ENCODE measurements at places on chromosomes 6 and 20. TPM values are rescaled to one million over a fixed set of nuclear protein-coding genes. Genes with fewer than 3 reads are reported as not detected.

DNA sequence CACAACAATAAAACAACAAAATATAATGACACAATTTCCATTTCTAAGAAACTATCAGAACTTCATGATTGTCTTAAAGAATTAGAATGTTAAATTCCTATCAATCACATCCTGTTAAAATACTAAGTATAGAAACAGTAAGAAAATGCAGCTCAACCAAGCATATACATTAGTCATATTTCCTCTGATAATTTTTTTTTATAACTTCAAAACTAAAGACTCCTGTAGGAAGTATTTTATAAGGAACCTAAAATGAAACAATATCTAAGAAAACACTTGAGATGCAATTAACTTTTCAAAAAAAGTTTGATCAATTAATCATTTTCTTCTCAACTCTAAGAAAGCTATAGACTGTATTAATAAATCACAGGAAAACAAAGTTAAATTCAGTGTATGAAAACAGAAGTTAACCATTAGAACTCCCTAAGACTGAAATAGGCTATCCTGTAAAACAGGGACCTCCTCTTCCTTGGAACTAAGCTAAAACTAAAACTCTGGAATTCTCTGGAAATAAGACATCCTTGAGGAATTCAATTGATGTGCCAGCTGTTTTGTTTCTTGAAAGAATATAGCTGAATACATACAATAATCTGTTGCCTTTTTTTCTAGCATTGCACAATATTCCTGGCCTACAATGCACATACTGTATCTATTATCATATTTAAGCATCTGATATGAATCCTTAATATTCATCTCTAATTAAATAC, 19.8 kb downstream of the FKBP5 start:
- no peaks in the 10 kb centered on the region for H3K27me3 ChIP-seq
- H3K4me1 ChIP-seq = peaks cover 32% of the 10 kb centered on the region
- H3K36me3 ChIP-seq = no peaks in the 10 kb centered on the region
- H3K4me3 ChIP-seq = peak overlapping the region; percentile 26

DNA sequence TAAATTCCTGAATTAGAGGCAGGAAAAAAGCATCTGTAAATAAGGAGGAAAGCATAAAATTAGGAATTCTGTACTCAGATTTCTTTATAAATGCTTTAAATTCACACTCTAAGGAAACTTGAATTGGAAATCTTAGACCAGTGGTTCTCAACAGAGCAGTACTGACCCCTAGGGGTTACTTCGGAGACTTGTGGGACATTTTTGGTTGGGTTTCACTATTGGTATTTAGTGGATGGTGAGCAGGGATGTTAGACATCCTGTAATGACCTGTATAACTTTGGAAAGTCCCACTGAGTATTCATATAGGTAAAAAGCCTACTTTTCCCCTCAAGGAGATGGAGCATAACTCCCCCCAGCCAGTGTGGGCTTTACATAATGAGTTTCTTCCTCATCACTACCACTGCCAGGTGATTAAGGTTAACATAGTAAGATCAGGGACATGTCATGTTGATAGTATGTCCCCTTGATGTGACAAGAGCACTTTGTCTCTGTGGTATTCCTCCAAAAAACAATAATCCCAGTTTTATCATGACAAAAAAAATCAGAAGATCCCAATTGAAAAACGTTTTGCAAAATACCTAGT, 31.0 kb downstream of the GLO1 start:
- DNase-seq = peak; percentile 63
- H3K27me3 ChIP-seq = no peaks in the 10 kb centered on the region
- peaks cover 17% of the 10 kb centered on the region for H3K36me3 ChIP-seq
- H3K4me3 ChIP-seq = no peak overlapping the region

GRCh38 chr6:105898286-105898685, 187.8 kb upstream of the PRDM1 start:
- no peaks in the 10 kb centered on the region for H3K4me1 ChIP-seq
- no peaks in the 10 kb centered on the region for H3K36me3 ChIP-seq
- no peak overlapping the region for H3K27ac ChIP-seq
- no peak overlapping the region for H3K4me3 ChIP-seq

DNA sequence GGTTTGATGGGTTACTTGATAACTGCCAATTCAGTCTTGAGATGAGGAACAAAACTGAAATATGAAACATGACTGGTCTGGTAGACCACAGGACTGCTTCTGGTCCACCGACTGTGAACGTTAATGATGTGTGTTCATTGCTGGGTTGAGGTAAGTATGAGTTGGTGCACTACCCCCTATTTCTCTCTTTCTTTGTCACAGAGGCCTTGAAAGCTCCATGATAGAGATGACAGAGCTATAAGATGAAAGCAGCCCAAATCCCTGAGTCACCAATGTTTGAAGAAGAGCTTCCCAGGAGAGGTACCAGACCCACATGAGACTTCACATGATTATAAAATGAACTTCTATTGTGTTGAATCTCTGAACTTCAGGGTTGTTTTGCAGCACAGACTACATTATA, 555.5 kb downstream of the PTPRT start:
- DNase-seq = no peak
- no peaks in the 10 kb centered on the region for H3K4me1 ChIP-seq
- H3K36me3 ChIP-seq = no peaks in the 10 kb centered on the region
- H3K4me3 ChIP-seq = no peak overlapping the region

The MOXD1 gene
- not detected for total RNA-seq

DNA sequence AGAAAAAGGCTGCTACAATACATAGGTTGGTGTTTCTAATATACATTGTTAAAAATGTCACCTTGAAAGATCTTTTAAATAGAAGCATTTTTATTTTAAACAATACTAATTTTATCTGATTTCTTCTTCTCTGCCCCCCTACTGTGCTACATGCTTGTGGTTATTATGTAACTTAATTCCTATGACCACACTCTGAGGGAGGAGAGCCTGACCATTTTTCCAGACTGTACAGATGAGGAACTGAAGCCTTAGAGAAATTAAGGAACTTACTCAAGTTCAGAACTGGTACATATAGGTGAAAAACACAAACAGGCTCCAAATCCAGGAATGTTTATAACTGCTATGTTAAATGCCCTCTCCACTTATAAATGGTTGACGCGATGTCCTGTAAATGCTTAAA, 43.4 kb upstream of the ARHGAP18 start:
- H3K27me3 ChIP-seq = no peaks in the 10 kb centered on the region
- peak overlapping the region; percentile 7 for H3K27ac ChIP-seq
- no peaks in the 10 kb centered on the region for H3K36me3 ChIP-seq
- no peak overlapping the region for H3K4me3 ChIP-seq
- peaks cover 52% of the 10 kb centered on the region for H3K4me1 ChIP-seq

GRCh38 chr20:31974296-31974695, 6.3 kb downstream of the XKR7 start:
- DNase-seq = no peak
- H3K27ac ChIP-seq = no peak overlapping the region
- H3K4me1 ChIP-seq = no peaks in the 10 kb centered on the region
- H3K27me3 ChIP-seq = peaks cover 45% of the 10 kb centered on the region
- H3K4me3 ChIP-seq = no peak overlapping the region
- H3K36me3 ChIP-seq = no peaks in the 10 kb centered on the region

- H3K36me3 ChIP-seq = no peaks in the 10 kb centered on the region
- H3K27ac ChIP-seq = no peak overlapping the region
- H3K4me3 ChIP-seq = no peak overlapping the region
- no peak for DNase-seq
Observed at GRCh38 chr20:63268671-63269439, 3.8 kb upstream of the ARFGAP1 start.

- no peaks in the 10 kb centered on the region for H3K36me3 ChIP-seq
- H3K27ac ChIP-seq = no peak overlapping the region
- DNase-seq = no peak
- H3K4me3 ChIP-seq = no peak overlapping the region
- H3K4me1 ChIP-seq = no peaks in the 10 kb centered on the region
Observed at GRCh38 chr20:4780245-4780644, 58.5 kb downstream of the PRND start.

- no peaks in the 10 kb centered on the region for H3K36me3 ChIP-seq
- H3K4me3 ChIP-seq = no peak overlapping the region
- peaks cover 17% of the 10 kb centered on the region for H3K4me1 ChIP-seq
- H3K27ac ChIP-seq = no peak overlapping the region
Observed at GRCh38 chr6:35736253-35736894, 458 bp upstream of the ARMC12 start.

GRCh38 chr6:117494694-117495318, 12.3 kb downstream of the DCBLD1 start:
- H3K36me3 ChIP-seq = no peaks in the 10 kb centered on the region
- no peak overlapping the region for H3K4me3 ChIP-seq
- no peaks in the 10 kb centered on the region for H3K27me3 ChIP-seq
- no peak for DNase-seq

GRCh38 chr20:46799781-46800408, 90.4 kb downstream of the SLC2A10 start:
- H3K27ac ChIP-seq = no peak overlapping the region
- H3K36me3 ChIP-seq = no peaks in the 10 kb centered on the region
- no peak for DNase-seq
- no peaks in the 10 kb centered on the region for H3K4me1 ChIP-seq
- peaks cover 34% of the 10 kb centered on the region for H3K27me3 ChIP-seq
- H3K4me3 ChIP-seq = no peak overlapping the region

The RBPJL gene
- total RNA-seq = not detected

DNA sequence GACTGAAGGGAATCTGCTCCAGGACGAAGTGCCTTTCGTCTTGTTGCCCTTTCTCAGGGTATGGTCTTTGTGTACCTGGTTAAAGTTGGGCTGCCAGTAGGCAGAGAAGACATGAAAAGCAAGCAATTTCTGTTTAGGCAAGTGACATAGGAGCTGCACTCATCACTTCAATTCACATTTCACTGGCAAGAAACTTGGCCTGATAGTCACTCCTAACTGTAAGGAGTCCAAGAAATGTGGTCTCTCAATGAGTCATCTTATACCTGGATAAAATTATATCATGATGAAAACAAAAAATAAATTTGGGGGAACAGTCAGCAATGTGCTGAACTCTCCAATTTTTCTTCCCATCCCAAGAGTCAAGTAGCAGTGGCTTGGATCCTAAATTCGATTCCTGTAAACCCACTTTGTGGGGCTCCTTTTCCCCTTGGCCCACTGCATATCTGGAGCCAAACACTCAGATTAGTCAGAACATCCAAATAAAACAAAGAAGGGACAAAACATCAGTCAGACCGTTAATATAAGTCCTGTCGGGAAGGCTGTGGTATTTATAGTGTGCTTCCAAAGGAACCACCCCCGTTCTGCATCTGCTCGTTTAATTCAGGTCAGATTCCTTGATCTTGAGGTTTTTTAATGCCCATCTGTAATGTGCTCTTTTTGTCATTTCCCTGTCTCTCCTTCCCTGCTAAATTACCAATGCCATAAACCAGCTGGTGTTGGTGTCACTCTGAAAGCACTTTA, 5.0 kb upstream of the GABRR1 start:
- peak; percentile 33 for DNase-seq
- no peaks in the 10 kb centered on the region for H3K27me3 ChIP-seq
- H3K4me1 ChIP-seq = no peaks in the 10 kb centered on the region
- H3K4me3 ChIP-seq = no peak overlapping the region

DNA sequence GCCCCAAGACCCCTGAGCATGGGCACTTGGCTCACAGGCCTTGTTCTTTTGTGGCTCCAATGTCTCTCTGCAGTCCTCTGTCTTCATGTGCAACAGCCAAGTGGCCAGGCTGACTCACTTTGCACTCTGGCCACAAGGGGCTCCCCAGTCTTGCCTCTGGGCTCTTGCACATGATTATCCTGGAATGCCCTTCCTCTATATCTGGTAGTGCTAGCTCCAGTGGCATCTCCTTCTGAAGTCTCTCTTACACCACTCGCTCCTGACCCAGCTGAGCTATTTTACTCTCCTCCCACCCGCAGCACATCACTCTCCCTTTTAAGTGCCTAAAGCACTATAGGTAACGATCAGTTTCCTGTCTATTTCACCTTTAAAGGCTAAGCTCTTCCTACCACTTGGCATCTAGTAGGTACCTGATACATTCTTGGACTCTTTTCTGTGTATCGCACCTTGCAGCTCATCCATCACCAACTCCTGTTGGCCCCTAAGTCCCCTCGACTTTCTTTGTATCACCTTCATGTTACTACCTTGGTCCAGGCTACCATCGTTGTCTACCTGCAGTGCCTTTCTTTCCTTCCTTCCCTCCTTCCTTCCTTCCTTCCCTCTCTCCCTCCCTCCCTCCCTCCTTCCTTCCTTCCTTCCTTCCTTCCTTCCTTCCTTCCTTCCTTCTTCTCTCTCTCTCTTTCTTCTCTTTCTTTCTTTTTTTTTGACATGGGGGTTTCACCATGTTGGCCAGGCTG, 211.9 kb upstream of the RNF24 start:
- H3K27me3 ChIP-seq = no peaks in the 10 kb centered on the region
- no peak overlapping the region for H3K4me3 ChIP-seq
- peaks cover 35% of the 10 kb centered on the region for H3K36me3 ChIP-seq
- H3K4me1 ChIP-seq = peaks cover 72% of the 10 kb centered on the region
- DNase-seq = peak; percentile 74
- peak overlapping the region; percentile 81 for H3K27ac ChIP-seq

DNA sequence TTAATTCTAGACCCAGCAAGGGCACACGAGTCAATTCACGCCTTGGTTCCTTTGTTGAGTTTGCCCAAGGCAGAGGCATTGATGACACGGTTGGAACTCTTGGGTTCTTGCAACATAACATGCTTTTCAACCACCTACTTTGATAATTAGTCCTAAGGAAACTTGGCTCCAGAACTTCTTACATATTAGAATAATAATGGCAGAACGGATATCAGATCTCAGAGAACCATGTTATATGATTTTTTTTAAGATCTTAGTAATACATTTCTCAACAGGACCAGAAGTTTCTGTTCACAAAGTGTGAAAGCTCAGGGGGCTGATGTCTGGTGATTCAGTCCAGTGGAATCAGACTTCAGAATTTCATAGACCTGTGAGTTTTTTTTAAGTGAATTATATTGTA, 19.2 kb downstream of the SPTLC3 start:
- H3K4me1 ChIP-seq = peaks cover 5% of the 10 kb centered on the region
- no peaks in the 10 kb centered on the region for H3K36me3 ChIP-seq
- no peak overlapping the region for H3K27ac ChIP-seq
- DNase-seq = peak; percentile 7
- H3K4me3 ChIP-seq = no peak overlapping the region

The CALHM5 gene
- 0.26 TPM for total RNA-seq

GRCh38 chr6:146581968-146582367, 16.8 kb upstream of the ADGB start:
- no peaks in the 10 kb centered on the region for H3K4me1 ChIP-seq
- H3K4me3 ChIP-seq = no peak overlapping the region
- no peaks in the 10 kb centered on the region for H3K36me3 ChIP-seq
- no peak for DNase-seq
- H3K27me3 ChIP-seq = no peaks in the 10 kb centered on the region

DNA sequence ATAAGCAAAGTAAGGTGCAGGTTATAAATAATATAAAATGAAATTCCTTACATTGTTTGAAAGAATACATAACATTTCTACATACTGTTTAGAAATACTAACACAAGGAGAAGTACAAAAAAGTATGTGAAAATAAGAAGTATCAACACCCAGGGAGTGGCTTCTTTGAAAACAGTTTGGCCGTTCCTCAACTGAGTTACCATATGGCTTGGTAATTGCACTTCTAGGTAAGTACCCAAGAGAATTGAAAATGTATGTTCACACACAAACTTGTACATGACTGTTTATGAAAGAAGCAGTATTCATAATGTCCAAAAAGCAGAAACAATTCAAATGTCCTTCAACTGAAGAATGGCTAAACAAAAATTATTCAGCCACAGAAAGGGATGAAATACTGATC, 30.7 kb downstream of the PAK5 start:
- no peaks in the 10 kb centered on the region for H3K36me3 ChIP-seq
- no peak overlapping the region for H3K4me3 ChIP-seq
- no peak overlapping the region for H3K27ac ChIP-seq
- DNase-seq = no peak
- H3K27me3 ChIP-seq = peaks cover 22% of the 10 kb centered on the region

All from A673 (cell line).